ENCODE measurements at places on chromosomes 13 and 19.
A peak's percentile ranks its signal among the peaks of the same experiment; 100 is the strongest.

DNA sequence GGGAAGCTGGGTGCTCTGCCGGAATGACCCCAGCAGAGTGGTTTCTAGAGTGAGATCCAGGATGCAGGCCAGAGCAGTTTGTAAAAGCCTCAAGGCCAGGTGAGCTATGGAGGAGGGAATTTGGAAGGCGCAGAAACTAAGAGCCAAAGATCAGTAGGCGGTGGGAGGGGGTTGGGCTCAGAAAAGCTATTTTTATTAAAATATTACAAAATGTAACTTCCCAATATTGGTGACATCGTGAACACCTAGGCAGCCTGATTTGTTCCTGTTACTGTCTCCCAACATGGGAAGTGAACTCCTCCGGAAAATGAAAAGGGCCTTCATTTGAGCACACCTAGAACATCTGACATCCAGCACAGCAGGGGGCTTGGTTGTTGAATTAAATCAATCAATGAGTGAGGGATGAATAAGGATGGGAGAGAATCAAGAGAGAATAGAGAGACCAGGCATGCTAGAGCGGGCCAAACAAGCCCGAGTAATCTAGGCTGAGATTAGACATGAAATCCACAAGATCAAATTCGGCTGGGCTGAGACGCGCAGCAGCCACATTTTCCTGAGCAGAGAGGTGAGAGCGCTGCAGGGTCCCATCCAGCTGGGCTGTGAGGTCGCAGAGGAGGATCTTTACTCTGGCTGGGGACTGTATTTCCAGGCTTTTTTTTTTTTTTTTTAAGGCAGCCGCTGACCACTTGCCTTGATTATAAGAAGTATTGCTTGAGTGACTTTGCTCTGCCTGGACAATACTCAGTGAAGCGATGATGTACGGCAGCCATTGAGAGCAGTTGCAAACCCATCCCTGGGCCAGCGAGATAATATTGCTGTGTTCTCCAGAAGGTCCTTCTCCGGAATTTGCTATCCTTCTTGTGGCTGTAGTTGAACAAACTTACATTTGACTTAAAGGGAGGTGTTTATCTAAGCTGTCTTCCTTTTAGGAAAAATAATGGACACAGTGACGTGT, 178.0 kb upstream of the KL start:
- DNase-seq, result no peak

GRCh38 chr13:110057052-110057451, 249.9 kb downstream of the COL4A1 start:
- no peak for DNase-seq

GRCh38 chr13:49772828-49773227, 19.7 kb downstream of the KPNA3 start:
- DNase-seq, result no peak

DNA sequence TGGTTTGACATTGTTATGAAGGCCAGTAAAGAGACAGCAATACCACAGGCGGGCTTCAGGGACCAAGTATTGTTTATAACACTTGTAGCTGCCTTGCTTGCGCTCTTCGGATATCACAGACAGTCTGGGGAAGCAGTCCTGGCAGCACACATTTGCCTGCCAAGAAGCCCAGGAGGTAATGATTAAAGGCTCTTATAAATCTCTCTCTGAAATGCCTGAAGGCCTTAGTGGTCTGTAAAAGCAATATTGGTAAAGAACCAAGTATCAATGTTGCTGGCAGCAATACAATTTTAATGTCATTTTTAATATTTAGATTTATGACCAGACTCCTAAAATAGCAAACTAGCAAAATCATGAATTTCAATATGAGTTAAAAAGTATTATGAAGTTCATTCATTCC, 1312.4 kb downstream of the PCDH9 start:
- DNase-seq, result no peak

- no peak for DNase-seq
Measured at GRCh38 chr13:67619351-67619994, 389.3 kb upstream of the PCDH9 start.

GRCh38 chr13:111245576-111246384, 74.7 kb upstream of the TEX29 start:
- peak; percentile 22 for DNase-seq

- DNase-seq, result no peak
Measured at GRCh38 chr19:34273121-34273520, 18.8 kb downstream of the GARRE1 start.

DNA sequence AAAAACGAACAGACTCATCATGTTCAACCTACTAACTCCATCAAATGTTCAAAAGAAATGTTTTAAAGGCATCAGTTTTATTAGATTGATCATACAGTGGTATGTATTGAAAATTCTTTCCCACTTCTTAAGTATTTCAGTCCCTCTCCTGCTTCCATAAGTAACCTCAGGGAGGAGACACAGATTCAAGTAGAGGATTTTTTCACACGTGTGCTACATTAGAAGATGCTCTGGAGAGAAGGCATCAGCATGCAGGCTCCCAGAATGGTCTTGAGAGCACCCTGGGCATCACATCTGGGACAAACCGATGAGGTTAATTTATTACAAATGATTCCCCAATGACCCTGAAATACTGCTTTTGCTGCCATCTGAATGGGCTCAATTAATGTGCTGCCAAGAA, 3.6 kb downstream of the GPR12 start:
- DNase-seq, result no peak

DNA sequence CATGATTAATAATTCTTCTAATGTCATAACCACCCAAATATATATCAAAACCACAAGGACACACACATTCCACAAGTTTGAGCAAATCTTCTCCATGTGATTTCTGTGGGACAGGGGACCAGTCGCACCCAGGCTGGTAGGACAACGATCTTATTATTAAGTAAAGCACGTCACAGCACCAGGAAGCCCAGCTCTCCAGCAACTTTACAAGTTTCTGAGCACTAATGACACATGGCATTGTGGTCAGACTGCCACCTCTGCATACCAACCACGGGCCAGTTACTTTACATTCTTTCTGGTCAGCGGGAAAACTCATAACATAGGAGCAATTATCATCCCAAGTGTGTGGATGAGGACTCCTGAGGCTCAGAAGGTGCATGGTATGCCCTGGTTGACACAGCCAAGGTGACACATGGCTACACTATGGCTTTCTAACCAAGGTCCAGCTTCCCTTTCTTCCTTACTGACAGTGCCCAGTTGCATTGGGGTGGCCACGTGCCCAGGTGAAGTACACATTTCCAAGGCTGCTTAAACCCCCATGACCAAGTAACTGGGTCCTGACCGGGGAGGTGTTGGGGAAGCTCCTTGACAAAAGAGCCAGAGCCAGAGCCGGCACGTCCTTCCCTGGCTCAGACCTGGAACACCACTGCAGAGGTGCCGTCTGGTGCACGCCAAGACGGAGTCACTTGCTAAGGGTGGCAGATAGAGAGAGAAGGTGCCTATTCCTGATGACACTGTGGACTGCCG, 27.4 kb downstream of the LATS2 start:
- no peak for DNase-seq

DNA sequence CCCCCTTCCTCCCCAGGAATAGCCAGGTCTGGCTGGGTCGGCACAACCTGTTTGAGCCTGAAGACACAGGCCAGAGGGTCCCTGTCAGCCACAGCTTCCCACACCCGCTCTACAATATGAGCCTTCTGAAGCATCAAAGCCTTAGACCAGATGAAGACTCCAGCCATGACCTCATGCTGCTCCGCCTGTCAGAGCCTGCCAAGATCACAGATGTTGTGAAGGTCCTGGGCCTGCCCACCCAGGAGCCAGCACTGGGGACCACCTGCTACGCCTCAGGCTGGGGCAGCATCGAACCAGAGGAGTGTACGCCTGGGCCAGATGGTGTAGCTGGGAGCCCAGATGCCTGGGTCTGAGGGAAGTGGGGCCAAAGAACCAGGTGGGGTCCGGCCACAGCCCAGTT, 3.2 kb downstream of the KLK2 start:
- no peak for DNase-seq

- DNase-seq, result no peak
Measured at GRCh38 chr19:4077007-4077374, 10.3 kb upstream of the ZBTB7A start.

DNA sequence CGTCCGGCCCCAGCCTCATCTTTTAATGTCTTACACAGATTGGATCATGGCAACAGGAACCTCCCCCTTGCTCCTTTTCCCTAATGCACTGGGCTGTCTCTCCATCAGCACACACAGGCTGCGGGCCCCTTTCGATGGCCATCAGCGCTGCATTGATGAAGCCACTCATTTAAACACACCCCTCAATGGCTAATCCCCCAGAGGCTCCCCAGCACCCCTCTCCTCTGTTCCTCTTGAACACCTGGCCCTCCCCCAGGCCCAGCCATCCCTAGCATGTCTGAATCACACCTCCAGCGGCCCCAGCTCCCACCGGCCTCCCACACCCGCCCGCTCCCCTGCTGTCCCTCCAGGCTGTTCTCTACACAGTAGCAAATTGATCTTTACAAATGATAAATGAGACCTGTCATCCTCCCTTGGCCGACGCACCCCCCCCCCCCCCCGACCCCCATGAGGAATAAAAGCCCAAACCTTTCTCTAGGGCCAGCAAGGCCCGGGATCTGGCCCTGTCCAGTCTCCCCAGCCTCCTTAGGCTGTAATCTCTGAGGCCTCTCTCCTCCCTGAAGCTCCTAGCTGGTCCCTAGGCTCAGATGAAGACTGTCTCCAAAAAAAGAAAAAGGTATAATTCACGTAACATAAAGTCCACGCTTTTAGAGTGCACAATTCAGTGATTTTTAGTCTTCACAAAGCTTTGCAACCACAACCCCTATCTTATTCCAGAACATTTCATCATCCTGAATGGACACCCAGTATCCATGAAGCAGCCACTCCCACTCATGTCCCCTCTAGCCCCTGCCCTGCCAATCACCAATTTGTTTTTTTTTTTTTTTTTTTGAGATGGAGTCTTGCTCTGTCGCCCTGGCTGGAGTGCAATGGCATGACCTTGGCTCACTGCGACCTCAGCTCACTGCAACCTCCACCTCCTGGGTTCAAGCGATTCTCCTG, 7.4 kb downstream of the RPL28 start:
- no peak for DNase-seq

DNA sequence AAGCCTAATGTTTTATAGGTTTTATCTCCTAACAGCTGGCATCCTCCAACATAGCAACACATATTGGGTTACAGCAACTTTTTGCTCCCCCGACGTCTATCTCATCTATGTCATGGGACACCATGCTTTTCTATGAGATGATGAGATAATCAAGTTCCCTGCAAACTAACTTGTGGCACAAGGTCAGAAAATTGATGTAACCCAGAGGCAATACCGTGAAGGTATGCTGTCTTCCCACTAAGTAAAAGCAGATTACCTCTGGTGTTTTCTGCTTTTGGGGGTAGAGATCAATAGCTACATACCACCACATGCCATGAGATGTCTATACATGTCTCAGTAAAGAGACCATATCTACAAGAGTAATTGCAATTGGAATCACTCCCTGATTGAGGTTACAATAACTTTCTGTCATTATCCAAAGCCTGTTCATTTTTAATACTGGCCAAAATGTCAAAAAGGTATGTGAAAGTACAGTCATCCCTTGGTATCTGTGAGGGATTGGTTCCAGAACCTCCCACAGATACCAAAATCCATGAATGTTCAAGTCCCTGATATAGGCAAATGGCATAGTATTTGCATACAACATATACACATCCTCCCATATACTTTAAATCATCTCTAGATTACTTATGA, 131.3 kb downstream of the CYSLTR2 start:
- DNase-seq, result no peak

DNA sequence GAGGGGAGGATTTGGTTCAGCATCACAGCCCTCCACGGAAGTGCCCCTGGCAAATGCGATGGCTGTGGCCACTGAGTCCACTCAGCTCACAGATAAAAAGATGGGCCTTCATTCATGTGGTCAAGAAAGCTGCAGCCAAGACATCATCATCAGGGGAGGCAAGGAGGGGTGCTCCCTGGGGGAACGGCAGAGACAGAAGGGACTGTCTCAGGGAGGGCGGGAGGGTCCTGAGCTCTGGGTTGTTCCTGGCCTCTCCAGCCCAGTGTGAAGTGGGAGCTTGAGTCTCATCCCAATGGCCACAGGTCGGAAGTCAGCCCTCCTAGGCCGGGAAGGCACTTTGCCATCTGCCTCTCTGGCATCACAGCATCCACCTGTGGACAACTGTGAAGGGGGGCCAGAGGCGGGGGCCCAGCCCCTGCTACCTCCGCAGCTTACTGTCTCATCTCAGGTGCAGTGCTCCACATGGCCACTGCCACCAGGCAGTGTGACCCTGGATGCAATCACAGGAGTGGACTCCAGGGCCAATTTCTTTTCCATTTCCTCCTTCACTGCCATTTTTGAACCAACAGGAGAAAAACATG, 137.8 kb upstream of the SOX1 start:
- DNase-seq, result no peak

DNA sequence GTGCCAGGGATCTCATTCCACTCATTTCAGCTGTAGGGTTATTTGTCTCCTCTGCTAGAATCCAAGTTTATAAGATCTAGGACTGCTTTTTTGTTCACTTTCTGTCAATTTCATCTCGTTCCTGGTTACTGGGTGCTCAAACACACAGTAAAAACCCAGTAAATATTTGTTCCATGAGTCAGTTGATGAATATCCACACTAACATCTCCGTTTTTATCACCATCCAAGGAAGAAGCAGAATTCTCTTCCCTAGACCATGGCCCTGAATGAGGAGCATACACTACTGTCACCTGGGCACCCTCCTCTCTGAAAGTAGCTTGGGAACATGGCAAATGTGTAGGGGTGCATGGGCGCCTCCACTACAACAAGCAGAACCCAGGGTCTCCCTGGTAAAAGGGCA, 390.8 kb downstream of the FOXO1 start:
- peak; percentile 18 for DNase-seq

DNA sequence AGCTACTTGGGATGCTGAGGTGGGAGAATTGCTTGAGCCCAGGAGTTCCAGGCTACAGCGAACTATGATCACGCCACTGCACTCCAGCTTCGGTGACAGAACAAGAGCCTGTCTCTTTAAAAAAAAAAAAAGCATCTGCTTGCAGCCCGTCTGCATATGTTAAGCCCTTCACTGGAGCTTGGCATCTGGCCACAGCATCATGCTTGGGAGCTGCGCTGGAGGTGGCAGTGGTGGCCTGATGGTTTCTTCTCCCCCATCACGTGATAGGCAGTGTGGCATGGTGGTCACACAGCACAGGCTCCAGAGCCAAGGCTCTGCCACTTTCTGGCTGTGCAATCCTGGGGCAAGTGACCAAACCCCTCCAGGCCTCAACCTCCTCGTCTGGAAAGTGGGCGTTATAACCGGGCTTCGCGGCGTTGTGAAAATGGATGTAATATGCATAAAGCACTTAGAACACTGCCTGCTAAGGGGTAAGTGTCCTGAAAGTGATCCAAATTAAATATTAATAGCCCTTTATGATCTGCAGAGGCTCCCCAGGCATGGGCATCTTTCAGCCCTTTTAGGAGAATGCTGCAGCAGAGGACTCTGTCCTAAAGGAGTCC, 24.4 kb downstream of the MARK4 start:
- DNase-seq, result no peak

Data from non-pigmented ciliary epithelial cell (primary cell).